Cardiac muscle cell (in vitro differentiated cells and primary cell): ENCODE measurements at places on chromosomes 11 and 22.

GRCh38 chr11:66701432-66702240 is 23.9 kb upstream of the RBM4B start:
- no peak overlapping the region for H3K4me3 ChIP-seq
- H3K27ac ChIP-seq, result no peak overlapping the region
- DNase-seq, result peak; percentile 58
- H3K36me3 ChIP-seq, result no peaks in the 10 kb centered on the region
- H3K4me1 ChIP-seq, result no peaks in the 10 kb centered on the region

DNA sequence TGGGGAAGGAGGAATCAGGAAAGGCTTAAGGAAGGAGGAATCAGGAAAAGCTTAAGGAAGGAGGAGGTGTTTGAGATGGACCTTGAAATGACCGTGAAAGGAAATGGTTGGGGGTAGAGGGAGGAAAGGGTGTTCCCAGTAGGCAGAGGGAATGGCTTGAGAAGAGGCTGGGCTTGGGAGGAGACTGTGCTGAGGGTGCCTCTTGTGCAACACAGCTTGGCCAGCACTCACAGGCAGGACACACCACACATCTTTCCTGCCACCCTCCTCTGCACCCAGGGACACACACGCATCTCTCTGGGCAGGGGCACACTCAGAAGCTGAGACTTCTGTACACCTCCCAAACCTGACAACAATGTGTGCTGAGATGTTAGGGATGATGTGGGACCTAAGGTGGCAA is 151.4 kb downstream of the FBXO7 start:
- H3K36me3 ChIP-seq, result no peaks in the 10 kb centered on the region
- H3K4me3 ChIP-seq, result no peak overlapping the region
- peaks cover 17% of the 10 kb centered on the region for H3K4me1 ChIP-seq
- peak; percentile 53 for DNase-seq

DNA sequence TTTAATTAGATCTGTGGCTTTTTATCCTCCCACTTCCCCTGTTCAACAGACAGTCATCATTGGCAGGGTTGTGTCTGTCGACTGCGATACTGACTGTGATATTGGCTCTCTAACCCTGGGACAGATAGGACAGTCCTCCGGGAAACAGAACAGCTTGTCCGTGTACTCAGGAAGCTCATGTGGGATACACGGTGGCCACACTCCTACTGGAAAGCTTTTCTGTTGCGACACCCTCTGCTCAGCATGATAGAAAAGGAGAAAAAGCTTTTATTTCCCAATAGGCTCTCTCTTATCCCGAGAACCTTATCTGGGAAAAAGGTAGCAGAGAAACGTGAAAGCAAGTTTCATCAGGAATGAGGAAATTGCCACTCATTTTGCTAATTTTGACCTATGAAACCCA is 60.4 kb upstream of the HSPA8 start:
- H3K27ac ChIP-seq, result no peak overlapping the region
- no peak overlapping the region for H3K4me3 ChIP-seq
- H3K27me3 ChIP-seq, result no peaks in the 10 kb centered on the region
- H3K4me1 ChIP-seq, result no peaks in the 10 kb centered on the region
- no peaks in the 10 kb centered on the region for H3K36me3 ChIP-seq
- peak; percentile 91 for DNase-seq

- no peaks in the 10 kb centered on the region for H3K27me3 ChIP-seq
- no peak overlapping the region for H3K27ac ChIP-seq
- no peak for DNase-seq
- no peaks in the 10 kb centered on the region for H3K4me1 ChIP-seq
Observed at GRCh38 chr11:37748641-37749040, 1150.6 kb upstream of the RAG2 start.

- peak overlapping the region; percentile 26 for H3K4me3 ChIP-seq
- H3K27me3 ChIP-seq, result peaks cover 38% of the 10 kb centered on the region
- no peak overlapping the region for H3K27ac ChIP-seq
- peak; percentile 96 for DNase-seq
- no peaks in the 10 kb centered on the region for H3K36me3 ChIP-seq
Observed at GRCh38 chr11:119584193-119585042, 144.6 kb downstream of the NECTIN1 start.

DNA sequence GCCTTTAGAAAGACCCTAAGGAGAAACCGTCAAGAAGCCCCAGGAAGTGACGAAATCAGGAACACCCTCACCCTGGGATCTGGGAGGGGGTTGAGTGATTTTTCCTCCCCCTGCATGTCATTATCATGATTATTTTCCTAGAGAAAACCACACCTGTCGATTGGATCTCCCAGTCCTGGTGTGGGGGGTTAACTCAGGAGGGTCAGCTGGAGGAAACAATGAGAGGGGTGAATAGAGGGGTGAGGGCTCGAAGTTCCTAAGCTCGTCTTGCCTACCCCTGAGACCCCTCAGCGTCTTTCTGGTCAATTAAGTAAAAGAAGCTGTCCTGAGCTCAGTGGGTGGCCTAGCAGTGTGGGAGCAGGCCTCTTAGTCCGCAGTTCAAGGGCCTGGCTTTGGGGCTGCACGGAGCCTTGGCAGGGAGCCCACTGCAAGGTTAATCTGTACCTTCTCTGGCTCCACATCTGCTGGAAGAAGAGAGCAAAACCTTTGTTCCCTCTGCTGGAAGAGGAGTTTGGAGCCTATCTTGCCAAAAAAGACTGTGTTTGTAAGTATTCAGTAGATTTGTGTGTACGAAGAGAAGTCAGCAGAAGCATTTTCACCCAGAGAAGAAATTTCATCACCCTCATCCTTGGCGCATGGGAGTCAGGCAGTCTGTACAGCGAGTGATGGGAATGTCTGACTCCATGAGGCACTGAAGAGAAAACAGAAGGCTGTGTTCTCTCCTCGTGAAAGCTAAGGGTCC is 34.2 kb upstream of the FTH1 start:
- H3K36me3 ChIP-seq, result no peaks in the 10 kb centered on the region
- peak overlapping the region; percentile 51 for H3K27ac ChIP-seq
- DNase-seq, result peak; percentile 44
- H3K4me1 ChIP-seq, result peaks cover 15% of the 10 kb centered on the region
- H3K4me3 ChIP-seq, result no peak overlapping the region
- H3K27me3 ChIP-seq, result no peaks in the 10 kb centered on the region

GRCh38 chr11:120184946-120185705 is 25.7 kb upstream of the OAF start:
- no peak overlapping the region for H3K4me3 ChIP-seq
- no peaks in the 10 kb centered on the region for H3K36me3 ChIP-seq
- H3K27me3 ChIP-seq, result peaks cover 14% of the 10 kb centered on the region
- peak; percentile 52 for DNase-seq
- no peak overlapping the region for H3K27ac ChIP-seq

DNA sequence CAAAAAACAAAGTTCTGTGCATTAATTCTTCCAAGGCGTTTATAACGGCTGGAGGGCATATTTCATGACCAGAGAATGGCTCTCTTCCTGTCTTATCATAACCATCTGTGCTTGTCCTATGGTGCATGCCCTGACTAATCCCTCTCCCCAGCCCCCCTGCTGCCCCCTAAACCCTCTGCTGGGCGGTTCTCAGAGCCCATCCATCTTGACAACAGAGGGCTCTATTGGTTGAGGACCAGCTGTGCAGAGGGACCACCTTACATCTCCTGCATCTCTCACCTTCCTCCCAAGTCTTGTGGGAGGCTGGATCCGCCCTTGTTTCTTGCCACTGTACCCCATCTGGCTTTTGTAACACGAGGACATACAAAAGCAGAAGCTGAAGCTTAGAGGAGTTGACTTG is 282.1 kb downstream of the MIAT start:
- H3K27ac ChIP-seq, result no peak overlapping the region
- no peak overlapping the region for H3K4me3 ChIP-seq
- H3K36me3 ChIP-seq, result no peaks in the 10 kb centered on the region
- H3K27me3 ChIP-seq, result no peaks in the 10 kb centered on the region
- no peak for DNase-seq
- no peaks in the 10 kb centered on the region for H3K4me1 ChIP-seq

DNA sequence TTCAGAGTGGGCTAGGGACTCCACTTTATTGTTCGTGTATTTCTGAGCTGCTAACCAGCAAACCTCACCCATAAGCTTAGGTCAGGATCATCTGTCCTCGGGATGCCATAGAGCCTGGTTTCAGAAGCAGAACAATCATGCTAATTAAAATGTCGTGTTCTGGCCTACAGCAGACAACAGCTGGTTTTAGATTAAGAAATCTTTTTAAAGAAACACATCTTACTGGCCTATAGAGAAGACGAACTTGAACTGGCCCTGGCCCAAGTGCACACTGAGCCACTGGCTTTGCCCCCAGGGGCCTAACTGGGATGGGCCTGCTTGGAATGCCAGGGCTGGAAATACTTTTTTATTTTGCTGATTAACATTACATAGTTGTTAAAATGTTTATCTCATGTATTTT is 63.2 kb downstream of the ALX4 start:
- H3K27me3 ChIP-seq, result no peaks in the 10 kb centered on the region
- H3K4me1 ChIP-seq, result peaks cover 40% of the 10 kb centered on the region
- no peaks in the 10 kb centered on the region for H3K36me3 ChIP-seq
- no peak for DNase-seq

GRCh38 chr22:22938672-22939587 is 51.3 kb downstream of the IGLL5 start:
- no peaks in the 10 kb centered on the region for H3K27me3 ChIP-seq
- H3K27ac ChIP-seq, result no peak overlapping the region
- DNase-seq, result no peak
- no peaks in the 10 kb centered on the region for H3K4me1 ChIP-seq
- H3K36me3 ChIP-seq, result no peaks in the 10 kb centered on the region

DNA sequence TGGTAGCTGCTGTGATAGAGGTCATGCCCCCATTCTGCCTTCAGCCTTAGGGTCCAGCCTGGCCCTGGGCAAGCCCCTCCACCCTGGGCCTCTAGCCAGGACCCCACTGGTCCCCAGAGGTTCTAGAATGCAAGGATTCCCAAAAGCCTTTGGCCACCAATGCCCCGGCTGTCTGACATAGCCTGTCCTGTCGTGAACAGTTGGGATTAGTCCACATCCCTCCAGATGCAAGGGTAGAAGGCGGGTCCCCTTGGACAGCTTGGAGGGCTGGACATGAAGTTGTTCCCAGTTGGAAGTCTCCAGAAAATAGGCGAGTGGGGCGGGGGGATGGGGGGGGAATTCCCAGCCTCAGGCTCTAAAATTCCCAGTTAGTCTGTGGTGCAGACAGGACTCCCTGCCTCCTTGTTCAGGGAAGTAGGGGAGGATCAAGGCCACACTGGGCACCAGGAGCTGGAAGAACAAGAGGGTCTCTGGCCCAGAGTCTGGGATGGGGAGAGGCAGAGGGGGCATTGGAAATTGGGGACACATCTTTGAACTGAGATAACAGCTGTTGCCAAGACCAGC is 5.2 kb upstream of the ADORA2A start:
- H3K27ac ChIP-seq, result no peak overlapping the region
- no peak overlapping the region for H3K4me3 ChIP-seq
- no peaks in the 10 kb centered on the region for H3K36me3 ChIP-seq
- peaks cover 13% of the 10 kb centered on the region for H3K27me3 ChIP-seq

DNA sequence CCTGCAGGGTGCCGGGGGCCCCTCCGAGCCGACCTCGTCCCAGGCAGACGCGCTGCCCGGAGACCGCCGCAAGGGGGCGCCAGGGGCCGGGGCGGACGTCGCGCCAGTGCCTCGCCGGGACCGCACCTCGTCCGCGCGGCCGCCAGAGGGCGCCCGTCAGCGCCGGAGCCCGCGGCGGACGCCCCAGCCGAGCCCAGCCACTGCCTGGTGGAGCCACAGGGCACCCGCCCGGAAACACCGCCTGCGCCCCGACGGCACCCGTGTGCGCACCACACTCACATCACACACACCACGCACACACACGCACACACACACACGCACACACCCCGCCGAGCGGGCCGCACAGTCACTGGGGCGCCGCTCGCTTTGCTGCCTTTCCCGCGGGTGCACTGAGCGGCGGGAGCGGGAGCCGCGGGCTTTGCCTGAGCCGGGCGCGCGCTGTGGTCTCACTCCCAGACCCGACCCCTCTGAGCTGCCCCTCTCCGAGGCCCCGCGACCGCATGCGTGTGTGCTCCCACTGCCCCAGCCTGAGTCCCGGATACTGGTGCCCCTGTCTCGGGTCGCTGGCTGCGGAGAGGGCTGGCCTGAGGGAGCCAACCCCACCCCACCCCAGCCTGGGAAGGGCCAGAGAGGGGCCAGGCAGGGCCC is 449.3 kb downstream of the OPCML start:
- H3K4me3 ChIP-seq, result peak overlapping the region; percentile 40
- peak; percentile 83 for DNase-seq
- H3K36me3 ChIP-seq, result no peaks in the 10 kb centered on the region
- H3K27ac ChIP-seq, result no peak overlapping the region

DNA sequence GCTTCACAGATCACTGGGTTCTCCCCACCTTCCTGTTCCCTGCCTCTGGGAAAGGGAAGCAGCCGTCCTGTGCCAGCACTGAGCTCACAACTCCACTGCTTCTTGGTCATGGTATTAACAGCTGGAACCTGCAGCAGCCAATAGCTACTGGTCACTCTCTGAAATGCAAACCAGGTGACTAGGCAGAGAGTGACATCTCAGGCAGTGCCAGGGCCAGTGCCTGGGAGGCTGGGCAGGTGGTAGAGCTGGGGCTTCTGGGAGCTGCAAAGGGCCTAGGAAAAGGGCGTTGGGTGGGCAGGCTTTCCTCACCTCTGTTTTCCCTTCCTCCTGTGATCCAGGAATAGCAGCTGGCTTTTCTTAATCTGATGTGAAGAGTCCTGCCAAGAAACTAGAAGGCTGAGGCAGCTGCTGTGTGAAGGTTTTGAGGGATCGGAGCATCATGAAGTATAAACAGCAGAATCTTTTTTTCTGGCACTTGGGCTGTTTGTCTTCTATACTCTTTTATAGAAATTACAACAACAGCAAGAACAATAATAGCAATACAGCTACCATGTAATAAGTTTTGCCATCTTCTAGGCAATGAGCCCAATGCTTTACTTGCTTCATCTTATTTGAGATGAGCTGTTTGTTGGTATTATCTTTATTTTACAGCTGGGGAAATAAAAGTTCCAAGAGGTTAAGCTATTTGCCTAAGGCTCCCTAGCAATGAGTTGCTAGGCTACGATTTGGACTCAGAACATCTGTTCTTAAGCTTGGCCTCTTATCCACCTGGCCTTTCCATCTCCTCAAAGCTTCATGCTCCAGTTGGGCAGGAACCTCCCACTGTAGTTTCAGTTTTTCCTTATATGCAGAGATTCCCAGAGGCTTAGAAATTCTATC is 22.0 kb upstream of the CD44 start:
- no peak overlapping the region for H3K4me3 ChIP-seq
- H3K27ac ChIP-seq, result no peak overlapping the region
- H3K27me3 ChIP-seq, result no peaks in the 10 kb centered on the region
- no peak for DNase-seq
